ENCODE measurements at places on chromosomes 3 and 15.

DNA sequence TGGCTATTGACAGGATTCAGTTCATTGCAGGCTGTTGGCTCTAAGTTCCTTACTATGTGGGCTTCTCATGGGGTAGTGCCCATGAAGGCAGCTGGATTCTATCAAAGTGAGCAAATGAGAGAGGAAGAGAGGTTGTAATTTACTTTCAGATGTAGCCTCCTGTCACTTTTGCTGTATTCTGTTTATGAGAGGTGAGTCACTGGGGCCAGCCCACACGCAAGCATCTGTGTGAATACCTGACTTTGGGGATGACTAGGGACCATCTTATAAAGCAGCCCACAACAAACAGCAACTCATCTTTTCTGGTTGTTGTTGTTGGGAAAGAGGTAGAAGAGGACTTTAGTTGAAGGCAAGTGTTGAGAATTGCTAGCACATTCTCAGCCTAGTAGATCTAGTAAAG, 506.3 kb upstream of the GRM7 start:
- DNase-seq = no peak

DNA sequence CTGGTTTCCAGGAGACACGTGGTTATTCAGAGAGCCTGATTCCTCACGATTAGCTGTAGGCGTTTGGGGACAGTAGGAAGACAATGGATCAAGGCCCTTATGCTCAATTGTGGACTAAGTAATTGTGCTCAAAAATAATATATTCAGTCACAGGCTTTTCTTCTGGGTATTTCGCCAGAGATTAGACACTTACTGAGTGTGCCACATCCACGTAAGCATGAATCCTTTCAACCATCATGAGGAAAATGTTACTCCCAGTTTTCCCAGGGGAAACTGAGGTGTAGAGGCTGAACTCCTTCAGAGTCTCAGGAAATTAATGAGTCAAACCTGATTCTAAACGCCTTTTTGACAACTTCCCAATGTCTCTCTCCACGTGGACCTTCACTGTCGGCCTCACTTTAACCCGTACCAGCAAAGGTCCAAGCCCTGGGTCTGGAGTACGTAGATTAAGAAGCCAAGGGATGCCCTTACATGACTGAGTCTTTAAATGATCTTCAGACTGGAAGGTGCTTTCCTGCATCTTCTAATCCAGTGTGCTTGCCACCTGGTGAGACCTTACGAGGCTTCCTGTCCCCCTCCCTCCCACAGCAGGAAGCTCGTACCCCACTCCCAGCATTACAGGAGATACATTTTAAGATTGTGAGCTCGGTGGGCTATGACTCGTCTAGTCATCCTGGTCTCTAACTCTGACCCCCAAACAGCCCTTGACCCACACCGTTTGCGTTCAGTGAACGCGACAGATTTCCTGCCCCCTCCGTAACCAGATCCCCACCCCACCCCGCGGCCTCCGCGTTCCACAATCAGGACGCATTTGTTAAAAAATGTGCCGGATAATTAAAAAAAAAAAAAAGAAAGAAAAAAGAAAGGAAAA, 1.7 kb downstream of the PKM start:
- DNase-seq = no peak

DNA sequence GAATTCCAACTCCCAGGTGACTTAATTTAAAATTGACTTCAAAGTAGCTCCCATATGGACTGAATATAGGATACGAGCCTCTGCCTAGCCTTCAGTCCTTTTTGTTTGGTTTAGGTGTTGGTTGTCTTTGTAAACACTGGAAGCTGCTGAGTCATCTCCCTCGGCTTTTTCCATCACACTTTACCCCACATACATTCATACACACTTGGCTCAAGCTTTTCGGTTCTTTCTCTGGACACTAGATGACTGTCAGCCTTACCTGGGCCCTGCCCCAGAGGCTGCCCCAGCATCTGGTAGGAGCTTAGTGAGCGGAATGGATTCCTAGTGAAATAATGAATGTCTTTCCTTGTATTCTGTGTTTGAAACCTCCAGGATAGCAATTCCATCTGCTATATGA, 201.5 kb upstream of the IL12A start:
- peak; percentile 82 for DNase-seq

GRCh38 chr3:152269831-152270734, 1.4 kb downstream of the MBNL1 start:
- DNase-seq = no peak

- no peak for DNase-seq
Observed at GRCh38 chr3:17741621-17742101, 770 bp downstream of the TBC1D5 start.

- DNase-seq = no peak
Observed at GRCh38 chr3:16086690-16087089, 87.8 kb upstream of the GALNT15 start.

DNA sequence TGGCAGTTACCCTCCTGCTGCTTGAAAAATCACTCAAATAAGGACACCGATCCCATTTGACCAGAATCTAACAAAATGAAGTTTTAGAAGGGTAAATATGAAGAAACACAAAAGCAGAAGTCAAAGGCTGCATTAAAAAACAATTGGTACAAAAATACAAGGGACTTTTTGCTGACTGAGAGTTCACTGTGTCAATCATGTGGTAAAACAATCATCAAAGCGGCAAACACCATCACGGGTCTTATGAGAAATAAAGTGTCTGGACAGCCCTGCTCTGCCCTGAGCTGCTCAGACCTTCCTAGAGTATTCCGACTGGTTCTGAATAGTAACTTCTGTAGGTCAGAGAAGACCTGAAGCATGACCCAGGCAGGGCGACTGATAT, 137.2 kb upstream of the RAD18 start:
- no peak for DNase-seq

DNA sequence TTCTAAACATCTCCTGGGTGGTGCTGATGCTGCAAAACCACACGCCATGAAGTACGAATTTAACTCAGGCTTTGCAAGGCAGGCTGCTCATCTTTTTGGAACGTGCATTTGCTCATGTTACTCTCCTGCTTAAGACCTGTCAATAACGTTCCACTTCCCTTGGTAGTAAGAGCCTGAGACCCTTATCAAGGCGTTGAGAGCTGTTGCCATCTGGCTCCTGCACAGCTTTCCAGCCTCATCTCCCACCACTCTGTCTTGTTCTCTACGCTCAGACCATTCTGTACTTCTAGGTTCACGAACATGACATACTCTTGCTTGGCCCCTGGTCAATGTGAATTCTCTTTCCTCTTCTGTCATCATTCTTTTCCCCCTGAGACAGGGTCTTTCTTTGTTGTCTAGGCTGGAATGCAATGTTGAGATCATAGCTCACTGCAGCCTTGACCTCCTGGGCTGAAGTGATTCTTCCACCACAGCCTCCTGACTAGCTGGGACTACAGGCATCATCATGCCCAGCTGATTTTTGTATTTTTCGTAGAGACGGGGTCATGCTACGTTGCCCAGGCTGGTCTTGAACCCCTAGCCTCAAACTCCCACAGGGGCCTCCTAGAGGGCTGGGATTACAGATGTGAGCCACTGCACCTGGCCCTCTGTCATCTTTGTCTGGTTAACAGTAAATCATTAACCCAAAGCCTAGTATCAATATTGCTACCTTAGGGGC, 202.8 kb downstream of the CADPS start:
- no peak for DNase-seq

DNA sequence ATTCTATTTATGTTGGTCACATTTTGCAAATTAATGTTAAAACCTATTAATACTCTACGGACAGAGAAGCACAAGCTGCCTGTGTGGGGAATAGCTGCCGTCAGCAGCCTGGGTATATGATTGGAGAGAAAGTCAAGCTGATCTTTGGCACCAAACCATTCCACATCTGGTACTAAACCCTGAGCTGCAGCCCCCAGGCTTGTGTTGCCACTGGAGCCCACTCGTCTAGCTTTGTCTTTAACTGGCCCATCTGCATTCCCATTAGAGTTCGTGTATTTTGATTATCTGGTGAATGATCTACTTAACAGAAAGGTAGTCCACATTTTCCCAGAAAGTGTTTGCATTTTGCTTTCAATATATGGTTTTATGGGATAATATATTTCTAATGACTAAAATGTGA, 5.4 kb downstream of the NDUFB4 start:
- no peak for DNase-seq

- no peak for DNase-seq
Observed at GRCh38 chr15:98524838-98525660, 123.3 kb upstream of the IGF1R start.

- no peak for DNase-seq
Observed at GRCh38 chr15:64223882-64224281, 61.1 kb upstream of the PPIB start.

DNA sequence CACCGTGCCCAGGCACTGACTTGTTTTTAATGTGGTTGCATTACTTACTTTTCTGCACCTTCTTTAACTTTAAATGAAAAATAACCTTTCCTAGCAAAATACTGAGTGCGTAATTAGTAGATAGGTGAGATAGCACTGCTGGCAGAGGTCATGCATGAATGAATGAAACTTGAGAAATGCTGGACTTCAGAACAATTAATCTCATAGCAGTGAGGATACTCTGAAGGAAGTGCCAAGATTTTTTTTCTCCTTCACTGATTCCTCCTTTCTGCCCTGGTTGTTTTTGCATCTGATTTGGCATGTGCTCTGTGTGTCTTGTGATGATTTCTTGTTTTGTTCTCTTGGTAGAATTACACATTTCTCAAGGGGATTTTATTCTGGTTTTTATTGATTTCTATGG, 378.9 kb downstream of the PTPRG start:
- DNase-seq = no peak

- DNase-seq = peak; percentile 73
Observed at GRCh38 chr3:125990253-125990970, 21.4 kb downstream of the ROPN1B start.

- DNase-seq = no peak
Observed at GRCh38 chr15:72368899-72369298, 6.9 kb downstream of the HEXA start.

DNA sequence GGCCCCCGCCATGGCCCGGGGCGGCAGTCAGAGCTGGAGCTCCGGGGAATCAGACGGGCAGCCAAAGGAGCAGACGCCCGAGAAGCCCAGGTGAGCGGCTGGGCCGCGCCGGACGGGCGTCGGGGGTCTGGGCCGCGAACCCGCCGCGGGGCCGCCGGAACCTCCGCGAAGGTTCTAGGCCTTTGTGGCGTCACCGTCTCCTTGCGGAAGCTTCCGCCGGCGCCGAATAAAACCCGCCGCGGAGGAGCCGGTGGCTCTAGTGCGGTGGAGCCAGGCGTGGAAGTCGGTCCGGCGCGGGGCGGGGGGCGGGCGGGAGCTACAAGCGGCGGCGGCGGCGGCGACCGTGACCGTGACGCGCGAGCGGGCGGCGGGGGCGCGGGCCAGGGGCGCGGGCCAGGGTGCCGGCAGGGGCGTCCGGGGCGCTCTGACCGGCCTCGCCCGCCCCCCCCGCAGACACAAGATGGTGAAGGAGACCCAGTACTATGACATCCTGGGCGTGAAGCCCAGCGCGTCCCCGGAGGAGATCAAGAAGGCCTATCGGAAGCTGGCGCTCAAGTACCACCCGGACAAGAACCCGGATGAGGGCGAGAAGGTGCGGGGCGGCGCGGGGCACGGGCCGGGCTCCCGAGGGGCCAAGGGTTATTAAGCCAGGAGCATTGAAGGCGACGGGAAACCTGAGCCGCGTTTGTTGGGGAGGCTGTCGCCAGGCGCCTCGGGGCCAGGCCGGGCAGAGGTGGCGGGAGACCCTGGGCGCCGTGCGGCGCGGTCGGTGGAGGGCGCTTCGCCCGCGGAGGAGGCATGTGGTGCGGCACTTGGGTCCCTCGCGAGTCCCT, at the start of gene DNAJA4:
DNAJA4 (plus strand) TSS at position 259 of the 833 bp plus-strand sequence; CDS start at position 461, 202 bp downstream.
- DNase-seq = no peak

DNA sequence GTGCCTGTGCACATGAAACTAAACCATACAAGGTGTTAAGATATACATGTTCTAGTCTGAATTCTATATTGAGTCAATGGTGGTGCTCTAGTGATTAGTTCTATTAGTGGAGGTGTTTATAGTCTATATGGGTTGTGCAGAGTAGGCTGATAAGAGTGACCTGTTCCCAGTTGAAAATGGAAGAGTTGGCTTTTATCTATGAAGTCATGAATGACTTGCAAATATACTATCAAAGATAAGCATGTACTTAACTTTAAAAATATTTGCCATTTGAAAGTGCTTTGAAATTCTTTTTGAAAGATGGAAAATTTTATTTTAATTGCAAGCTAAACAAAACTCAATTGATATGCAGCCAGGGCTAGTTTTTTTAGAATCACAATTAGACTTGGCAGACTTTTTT, 150.6 kb upstream of the SGO1 start:
- DNase-seq = no peak

GRCh38 chr15:36880224-36880912, 220.0 kb downstream of the MEIS2 start:
- no peak for DNase-seq

- no peak for DNase-seq
Observed at GRCh38 chr3:64426551-64426950, 201.3 kb upstream of the PRICKLE2 start.

DNA sequence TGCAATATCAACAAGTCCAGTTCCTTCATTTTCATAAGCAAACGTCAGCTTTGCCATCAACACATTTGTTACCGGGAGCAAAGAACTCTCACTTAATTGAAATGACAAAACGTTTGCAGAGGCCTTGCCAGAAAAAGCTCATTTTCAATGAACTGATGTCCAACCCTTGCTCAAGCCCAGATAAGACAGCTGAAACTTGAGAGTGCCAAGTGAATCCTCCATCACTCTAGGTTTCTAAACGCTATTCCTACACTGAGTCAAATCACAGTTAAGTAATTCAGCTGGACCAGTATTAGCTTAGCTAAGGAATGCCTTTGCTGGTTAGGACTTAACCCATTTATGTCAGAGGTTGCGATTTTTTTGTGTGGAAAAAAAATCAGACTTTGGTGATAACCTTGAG, 11.5 kb downstream of the CHSY1 start:
- no peak for DNase-seq

- no peak for DNase-seq
Observed at GRCh38 chr15:97892167-97892938, 68.2 kb upstream of the ARRDC4 start.

- DNase-seq = no peak
Observed at GRCh38 chr3:135085652-135086436, 290.8 kb downstream of the EPHB1 start.

- no peak for DNase-seq
Observed at GRCh38 chr3:158908187-158908734, 106.4 kb downstream of the MFSD1 start.

- DNase-seq = no peak
Observed at GRCh38 chr3:30932513-30933098, 38.1 kb upstream of the GADL1 start.

DNA sequence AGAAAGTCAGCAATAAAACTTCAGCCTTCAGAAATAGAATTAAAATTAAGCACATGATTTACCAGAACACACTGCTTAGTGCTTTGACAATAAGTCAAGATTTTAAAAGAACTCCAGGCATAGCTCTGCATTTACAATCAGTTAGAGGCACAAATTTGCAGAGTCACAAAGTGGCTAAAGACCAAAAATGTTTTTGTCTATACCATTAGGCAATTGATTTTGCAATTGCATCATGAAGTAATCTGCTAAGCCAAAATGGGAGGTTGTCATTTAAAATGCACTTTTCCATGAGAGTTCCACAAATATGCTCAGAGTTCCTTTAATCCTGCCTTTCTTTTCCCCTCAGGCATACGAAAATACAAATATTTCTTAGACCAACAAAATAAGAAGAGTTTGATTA, 10.1 kb upstream of the DCP1A start:
- no peak for DNase-seq

Data from HCT116 (cell line).